ENCODE measurements at places on chromosomes 16 and 17.

DNA sequence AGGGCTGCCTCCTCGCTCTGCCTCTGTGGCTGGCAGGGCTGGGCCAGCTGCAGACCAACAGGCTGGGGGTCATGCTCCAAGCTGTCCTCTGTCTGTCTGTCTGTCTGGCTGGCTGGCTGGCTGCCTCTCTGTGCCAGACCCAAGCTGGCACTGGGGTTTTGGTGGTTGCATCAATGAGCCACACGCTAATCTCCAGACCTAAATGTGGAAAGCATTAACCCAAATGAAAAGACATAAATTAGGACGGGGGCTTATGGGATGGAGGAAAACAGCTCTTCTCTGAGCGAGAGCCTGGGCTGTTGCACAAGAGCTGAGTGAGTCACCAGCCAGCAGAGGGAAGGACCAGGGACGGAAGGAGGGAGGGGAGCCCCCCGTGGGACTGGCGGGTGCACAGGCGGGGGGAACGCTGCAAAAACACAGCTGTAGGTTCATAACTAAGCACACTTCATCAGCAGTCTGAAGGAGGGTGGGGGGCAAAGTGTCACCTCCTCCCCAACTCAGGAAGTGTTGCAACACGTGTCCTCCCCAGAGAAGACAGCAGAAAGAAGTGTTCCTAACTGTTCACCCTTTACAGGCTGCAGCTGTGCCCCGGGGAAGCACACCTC lies 83.4 kb downstream of the GAS7 start:
- peak; percentile 83 for DNase-seq

DNA sequence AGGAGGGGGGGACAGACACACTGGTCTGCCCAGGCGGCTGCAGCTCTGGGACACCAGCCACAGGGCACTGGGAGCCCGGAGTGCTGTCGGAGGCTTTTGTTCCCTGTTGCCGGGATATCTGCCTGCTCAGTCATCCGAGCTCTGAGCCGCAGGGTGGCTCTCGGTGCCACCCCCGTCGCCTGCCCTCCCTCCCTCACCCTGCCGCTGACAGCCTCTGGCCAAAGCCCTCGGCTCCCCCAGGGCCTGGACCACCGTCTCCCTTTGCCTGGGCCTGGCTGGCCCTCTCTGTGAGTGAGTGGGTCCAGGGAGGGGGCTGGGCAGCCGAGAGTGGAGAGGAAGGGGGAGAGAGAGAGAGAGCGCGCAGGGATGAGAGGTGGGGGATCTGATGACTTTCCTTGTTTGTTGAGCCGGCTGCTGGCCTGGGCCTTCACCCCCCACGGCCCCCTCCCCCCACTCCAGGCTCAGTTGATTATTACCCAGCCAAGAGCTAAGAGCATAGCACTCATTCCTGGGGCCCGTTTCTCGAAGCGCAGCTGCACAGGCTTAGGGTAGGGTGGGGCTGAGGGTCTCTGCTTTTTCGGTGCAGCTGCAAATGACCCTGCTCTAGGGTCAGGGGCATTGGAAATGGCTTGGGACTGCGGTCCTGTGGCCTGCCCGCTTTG lies 2.7 kb downstream of the FOXJ1 start:
- no peak for DNase-seq

DNA sequence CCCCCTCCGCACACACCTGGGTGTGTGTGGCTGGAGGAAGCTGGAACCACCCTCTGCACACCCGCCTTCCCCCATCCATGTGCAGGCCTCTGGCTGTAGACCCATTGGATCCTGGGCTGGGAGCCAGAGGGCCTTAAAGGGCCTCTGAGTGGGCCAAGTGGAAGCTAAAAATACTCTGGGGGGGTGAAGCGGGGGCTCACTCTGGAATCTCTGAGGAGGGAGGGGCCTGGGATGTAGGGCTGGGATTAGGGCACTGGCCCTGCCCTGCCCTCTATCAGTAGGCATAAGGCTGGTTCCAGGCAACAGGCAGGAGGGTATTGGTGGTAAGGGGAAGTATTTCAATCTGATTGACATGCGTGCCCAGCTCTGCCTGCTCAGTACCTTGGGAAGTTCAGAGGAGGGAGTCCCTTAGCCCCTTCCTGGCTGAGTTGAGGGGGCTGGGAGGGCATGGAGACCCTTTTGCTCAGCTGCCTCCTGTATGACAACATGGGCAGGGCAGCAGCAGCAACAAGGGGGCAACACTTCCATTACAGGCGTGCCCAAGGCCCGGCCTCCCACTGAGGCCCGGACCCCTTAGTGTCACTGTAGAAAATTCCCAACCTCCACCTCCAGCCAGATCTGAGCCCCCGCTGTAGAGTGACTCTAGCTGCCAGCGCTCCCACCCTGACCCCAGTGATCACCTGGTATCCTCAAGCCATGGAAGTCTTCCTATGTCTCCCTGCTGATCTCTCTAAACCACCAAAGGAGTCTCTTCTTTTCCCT lies 5.2 kb downstream of the ITGA3 start:
- DNase-seq: no peak

DNA sequence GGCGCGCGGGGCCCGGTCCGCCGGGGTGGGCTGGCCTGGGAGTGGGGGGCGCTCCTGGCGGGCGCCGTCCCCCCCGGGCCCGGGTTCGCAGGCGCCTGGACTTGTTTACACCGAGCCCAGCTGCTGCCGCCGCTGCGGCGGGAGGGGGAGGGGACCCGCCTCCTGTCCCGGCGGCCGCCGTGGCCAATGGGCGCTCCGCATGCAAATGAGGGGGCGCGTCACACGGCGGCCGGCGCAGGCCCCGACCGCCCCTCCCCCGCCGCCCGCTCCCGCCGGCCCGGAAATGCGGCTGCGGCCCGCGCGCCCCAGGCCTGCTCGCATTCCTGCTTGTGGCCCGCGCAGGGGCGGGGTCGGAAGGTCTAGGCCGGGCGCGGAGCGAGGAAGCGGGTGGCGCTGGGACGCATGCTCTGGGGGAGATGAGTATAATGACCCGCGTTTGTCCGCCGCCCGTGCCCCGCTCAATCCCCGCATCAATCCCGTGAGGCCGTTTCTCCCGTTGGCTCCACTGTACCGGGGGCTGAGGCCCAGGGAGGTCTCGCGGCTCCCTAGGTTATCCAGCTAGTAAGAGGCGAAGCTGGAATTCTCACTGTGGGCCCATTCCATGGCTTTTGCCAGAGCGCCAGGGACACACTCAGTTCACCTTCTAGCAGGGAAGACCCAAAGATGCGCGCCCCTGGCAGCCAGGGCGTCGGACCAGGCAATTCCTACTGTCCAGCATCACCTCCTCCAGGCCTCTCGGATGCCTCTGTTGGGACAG lies at the start of gene YPEL3:
TSS of gene YPEL3 (minus strand) at position 109 of the 757 bp plus-strand sequence. CDS start 731 bp downstream, outside the sequence.
- peak; percentile 81 for DNase-seq

- peak; percentile 50 for DNase-seq
Measured at GRCh38 chr17:1709971-1710806, at the start of gene TLCD2. TLCD2 (minus strand) TSS chr17:1710377; CDS start chr17:1710242, 135 bp downstream.

GRCh38 chr17:42061646-42062487 lies 11.5 kb upstream of the C17orf113 start:
- DNase-seq: no peak

- DNase-seq: peak; percentile 36
Measured at GRCh38 chr16:83769397-83770008, 38.3 kb upstream of the HSBP1 start.

GRCh38 chr16:81004646-81005353 lies 1.9 kb downstream of the CMC2 start:
- DNase-seq: peak; percentile 83

- no peak for DNase-seq
Measured at GRCh38 chr17:30117675-30118081, 1.1 kb downstream of the NSRP1 start.

DNA sequence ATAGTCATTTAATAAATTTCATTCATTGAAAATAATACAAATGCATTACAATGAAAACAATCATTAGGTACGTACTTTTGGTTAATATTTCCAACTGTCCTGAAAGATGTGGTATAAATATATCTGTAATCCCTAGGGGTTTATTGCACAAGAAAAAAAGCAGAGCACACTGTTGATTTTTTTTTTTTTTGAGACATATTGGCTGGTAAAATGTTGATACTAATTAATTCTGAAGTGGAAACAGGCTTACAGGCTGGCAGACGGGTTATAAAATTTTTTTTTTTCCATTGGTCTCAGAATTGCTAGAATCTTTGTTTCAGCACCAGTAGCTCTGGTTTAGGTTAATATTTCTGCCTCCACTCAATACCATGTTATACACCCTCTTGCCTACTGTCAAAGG lies 193.6 kb downstream of the MAP2K6 start:
- DNase-seq: no peak

GRCh38 chr16:85098565-85098964 lies 13.7 kb downstream of the CIBAR2 start:
- DNase-seq: no peak

DNA sequence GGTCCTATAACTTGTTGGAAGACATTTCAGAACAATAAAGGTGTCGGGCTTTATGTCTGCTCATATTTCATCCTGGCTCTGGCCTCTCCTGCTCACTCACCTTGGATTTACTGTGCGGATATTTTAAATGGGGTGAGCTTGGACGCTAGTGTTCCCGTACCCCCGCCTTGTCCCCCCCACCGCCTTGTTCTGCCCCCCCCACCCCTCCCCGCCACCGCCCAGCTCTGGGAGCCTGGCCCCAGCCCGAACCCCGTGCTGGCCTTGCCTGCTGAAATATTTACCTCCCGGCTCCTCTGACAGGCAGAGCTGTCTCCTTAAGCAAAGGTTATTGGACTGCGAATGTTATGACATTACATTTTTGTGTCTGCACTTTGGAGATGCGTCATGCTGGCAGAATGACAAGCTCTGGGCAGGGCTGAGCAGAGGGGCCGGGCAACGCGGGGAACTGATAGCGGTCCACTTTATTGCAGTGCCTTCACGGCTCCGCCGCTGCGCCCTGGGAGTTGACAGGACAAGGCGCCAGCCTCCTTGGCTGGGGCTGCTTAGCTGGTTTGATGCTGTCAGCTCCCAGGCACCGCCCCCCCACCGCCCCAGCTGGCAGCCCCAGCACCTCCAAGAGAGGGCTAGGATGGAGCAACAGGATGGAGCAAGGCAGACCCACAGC lies 222.5 kb upstream of the GSE1 start:
- no peak for DNase-seq

DNA sequence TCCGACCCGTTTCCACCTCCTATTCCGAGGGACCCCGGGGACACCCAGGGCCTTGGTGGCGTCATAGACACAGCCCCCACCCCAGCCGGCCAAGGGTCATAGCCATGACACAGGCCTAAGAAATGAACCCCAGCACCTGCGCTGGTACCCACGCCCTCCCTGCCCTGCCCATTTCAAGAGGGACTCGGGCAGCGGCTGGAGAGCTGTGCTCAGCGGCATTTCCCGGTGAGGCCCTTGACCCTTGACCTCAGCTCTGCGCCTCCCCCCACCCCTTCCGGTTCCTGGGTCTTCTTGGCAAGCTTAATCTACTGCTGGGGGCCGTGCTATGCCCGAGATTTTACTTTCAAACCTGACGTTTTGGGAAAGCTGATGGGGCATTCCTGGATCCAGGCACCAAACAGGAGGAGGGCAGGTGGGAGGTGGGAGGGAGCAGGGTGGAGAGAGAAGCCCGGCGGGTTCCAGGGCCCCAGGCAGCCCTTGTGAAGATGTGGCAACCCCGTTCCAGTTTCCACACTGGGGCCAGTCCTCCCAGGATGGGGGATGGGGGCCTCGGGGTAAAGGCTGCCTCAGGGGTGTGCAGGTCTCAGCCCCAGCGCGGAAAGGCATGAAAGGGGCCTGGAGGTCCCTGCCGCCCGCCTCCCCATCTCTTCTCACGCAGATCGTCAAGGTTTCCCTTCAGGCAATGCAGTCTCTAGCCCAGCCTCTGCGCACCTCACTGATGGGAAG lies at the start of gene SLC22A31:
TSS of gene SLC22A31 (minus strand) at position 414 of the 726 bp plus-strand sequence. CDS start at position 378, 36 bp downstream.
- no peak for DNase-seq
